Cerebellar cortex (tissue), 1 donor: ENCODE measurements at places on chromosomes 4 and X.

GRCh38 chrX:43882294-43882681 lies at the start of gene MAOB:
TSS of gene MAOB (minus strand) at chrX:43882450. CDS start at chrX:43882299, 151 bp downstream.
- DNase-seq = peak; percentile 12

DNA sequence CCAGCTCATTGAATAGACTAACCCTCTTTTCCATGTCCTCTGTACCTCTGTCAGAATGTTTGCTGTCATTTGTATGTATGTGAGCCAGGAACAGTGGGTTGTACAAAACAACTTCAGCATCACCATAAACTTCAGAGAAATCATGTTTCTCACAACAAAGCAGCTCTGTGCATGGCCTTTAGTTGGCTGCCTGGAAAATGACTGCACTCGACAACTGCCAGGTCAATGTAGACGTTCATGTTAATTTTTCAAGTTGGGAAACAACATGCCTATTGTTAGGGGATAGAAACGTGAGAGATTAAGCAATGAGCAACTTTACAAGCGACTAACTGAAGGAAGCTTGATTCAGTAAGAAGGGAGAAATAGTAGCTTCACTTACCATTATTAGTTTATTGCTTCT lies 17.9 kb upstream of the CXCL11 start:
- DNase-seq = no peak

DNA sequence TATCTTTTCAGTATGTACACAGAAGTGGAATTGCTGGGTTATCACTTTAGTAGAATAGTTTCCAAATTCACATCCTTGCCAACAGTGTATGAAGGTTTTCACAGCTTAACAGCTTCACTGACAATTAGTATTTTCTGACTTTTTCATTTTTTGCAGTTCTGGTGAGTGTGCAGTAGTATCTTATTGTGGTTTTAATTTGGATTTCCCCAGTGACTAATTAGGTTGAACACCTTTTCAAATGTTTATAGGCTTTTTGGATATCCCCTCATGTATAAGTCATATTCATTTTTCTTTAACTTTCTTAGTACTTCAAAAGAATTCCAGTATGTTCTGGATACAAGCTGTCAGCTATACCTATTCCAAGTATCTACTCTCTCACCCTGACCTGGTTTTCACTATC lies 37.1 kb downstream of the BRCC3 start:
- DNase-seq = no peak

DNA sequence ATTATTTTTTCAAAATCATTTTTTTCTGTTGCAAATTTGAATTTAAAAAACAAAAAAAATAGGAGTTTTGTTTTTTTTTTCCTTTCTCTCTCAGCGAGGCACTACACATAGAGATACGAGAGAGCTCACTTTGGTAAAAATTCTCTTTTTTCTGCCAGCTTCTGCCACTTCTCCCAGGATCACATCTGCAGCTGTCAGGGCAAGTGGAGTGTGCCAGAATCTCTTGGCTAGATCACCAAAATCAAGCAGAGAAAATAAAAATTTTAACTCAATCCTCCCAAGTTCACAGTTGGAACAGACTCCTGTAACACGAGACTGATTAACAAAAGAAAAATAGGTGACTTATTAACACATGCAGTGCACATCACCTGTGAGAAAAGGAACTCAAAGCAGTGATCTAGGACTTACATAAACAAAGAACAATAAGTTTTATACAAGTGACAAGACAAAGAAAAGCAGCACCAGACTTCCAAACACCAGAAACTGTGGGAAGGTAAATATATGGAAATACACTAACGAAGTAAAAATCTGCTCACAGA lies 213.2 kb upstream of the ZFP42 start:
- DNase-seq = no peak

DNA sequence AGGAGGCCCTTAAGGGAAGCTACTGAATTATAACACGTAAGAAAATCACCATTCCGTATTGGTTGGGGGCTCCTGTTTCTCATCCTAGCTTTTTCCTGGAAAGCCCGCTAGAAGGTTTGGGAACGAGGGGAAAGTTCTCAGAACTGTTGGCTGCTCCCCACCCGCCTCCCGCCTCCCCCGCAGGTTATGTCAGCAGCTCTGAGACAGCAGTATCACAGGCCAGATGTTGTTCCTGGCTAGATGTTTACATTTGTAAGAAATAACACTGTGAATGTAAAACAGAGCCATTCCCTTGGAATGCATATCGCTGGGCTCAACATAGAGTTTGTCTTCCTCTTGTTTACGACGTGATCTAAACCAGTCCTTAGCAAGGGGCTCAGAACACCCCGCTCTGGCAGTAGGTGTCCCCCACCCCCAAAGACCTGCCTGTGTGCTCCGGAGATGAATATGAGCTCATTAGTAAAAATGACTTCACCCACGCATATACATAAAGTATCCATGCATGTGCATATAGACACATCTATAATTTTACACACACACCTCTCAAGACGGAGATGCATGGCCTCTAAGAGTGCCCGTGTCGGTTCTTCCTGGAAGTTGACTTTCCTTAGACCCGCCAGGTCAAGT lies 6.9 kb upstream of the MSANTD1 start:
- no peak for DNase-seq

- DNase-seq = no peak
These were observed 57.4 kb upstream of the GRID2 start for GRCh38 chr4:92246384-92246783.

DNA sequence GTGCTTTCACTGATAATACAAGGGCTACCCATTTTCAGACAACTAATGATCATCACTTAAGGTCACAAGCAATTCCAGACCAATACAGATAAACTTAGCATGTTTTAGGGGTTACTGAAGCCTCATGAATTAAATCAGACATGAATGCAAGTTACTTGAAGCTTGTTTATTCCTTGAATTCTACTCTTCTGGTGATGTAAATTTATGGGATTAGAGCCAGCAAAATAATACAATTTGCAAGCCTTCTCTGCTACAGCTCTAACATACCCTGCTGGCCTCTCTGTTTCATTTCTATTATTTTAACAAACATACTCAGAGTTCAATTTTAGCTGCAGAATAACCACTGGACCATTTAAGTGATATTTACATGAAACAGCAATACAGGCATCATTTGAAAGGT lies 60.7 kb downstream of the PCDH19 start:
- no peak for DNase-seq

GRCh38 chr4:141757287-141757686 lies 120.9 kb downstream of the IL15 start:
- no peak for DNase-seq

DNA sequence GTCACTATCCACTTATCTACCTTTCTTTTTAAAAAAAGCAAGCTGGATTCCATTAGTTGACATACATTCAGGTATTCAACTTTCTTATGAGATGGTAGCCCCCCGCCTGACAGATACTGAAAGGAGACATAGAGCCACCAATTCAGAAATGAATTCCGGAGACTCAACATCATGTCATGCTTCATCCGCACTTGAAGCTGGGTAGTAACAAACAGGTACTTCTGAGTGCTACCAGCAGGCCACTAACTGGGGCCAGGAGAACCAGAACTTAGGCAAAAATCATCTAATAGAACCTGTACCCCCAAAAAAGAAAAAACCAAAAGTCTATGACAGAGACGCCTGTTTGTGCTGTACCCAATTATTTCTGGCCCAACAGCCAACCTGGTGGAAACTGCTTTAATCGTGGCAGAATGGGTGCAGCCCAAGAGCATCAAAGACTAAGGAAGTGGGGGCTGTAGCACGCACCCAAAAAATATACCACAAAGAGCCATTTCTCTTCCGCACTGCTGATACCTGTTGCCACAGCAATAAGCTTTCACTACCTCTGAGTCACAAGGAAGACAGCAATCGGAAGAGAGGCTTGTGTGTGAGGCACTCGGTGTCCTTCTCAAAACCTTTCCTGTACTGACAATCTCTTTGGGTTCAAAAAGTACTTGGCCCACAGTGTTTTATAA lies 84.8 kb downstream of the AFAP1 start:
- DNase-seq = no peak

GRCh38 chr4:153541456-153542096 lies 75.4 kb downstream of the TMEM131L start:
- no peak for DNase-seq

- DNase-seq = no peak
These were observed 37.3 kb upstream of the CCNI start for GRCh38 chr4:77113069-77113468.

DNA sequence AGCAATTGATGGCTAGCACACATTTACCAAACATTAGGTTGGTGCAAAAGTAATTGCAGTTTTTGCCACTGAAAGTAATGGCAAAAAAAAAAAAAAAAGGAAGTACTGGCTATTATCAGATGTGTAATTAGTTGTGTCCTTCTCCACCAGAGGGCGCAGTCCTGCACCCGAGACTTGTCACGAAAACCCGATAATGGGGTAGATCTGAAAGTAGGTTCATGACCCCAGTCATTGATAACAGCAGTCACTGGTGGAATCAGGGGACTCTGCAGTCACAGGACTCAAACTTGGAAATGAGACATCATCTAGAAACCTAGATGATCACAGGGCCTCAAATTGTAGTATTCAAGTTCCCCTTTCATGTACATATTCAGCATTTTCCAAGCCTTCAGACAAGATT lies 13.1 kb upstream of the ACOT9 start:
- peak; percentile 43 for DNase-seq

- DNase-seq = no peak
These were observed 13.0 kb downstream of the FAM47A start for GRCh38 chrX:34119122-34119521.

DNA sequence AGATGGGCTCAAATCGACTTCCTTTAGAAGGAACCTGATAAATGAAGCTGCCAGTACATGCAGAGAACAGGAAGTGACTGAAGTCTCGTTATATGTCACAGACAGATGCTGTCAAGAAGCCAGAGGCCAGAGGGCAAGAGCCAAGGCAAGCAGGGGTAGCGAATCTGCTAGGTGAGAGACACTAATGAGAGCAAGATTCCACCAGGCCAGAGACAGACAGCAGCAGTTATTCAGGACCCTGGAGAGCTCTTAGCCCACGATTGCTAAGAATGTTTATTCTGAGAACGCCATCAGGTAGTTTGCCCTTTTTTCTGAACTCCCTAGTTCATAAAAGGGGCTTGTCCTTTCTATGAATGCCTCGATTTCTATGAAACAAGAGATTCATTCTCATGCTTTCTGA lies 73.7 kb downstream of the BEND2 start:
- no peak for DNase-seq

DNA sequence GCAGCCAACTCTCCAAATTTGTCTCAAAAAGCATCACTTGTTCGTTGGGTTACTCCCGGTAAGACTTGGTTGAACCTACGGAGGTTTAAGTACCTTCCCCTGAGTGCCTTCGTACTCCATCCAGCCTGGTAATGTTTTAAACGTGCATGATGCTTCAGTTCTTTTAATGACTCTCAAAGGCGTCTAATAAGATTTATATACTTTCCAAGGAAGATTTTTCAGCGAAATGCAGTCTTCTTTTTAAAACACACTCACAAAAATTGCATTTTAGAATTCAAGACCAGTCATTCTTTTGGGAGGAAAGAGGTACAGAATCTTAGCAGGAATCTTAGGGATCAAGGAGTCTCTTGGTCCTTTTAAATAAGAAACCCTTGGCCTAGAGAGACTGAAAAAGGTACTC lies 430 bp upstream of the TRPC3 start:
- no peak for DNase-seq

GRCh38 chr4:149784018-149784417 lies 31.6 kb downstream of the IQCM start:
- DNase-seq = no peak

GRCh38 chr4:108141213-108141950 lies 27.4 kb downstream of the LEF1 start:
- no peak for DNase-seq

- no peak for DNase-seq
These were observed 155.1 kb downstream of the ANXA5 start for GRCh38 chr4:121541696-121542095.

DNA sequence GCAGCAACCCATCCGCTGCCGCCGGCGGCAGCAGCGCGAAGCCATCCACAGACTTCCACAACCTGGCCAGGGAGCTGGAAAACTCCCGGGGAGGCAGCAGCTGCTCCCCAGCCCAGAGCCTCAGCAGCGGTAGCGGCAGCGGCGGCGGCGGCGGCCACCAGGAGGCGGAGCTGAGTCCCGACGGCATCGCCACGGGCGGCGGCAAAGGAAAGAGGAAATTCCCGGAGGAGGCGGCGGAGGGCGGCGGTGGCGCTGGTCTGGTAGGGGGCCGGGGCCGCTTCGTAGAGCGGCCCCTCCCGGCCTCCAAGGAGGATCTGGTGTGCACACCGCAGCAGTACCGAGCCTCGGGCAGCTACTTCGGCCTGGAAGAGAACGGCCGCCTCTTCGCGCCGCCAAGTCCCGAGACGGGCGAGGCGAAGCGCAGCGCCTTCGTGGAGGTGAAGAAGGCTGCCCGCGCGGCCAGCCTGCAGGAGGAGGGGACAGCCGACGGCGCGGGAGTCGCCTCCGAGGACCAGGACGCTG lies 4.9 kb downstream of the PRDM8 start:
- no peak for DNase-seq

- no peak for DNase-seq
These were observed 73.5 kb downstream of the RS1 start for GRCh38 chrX:18598413-18598812.

DNA sequence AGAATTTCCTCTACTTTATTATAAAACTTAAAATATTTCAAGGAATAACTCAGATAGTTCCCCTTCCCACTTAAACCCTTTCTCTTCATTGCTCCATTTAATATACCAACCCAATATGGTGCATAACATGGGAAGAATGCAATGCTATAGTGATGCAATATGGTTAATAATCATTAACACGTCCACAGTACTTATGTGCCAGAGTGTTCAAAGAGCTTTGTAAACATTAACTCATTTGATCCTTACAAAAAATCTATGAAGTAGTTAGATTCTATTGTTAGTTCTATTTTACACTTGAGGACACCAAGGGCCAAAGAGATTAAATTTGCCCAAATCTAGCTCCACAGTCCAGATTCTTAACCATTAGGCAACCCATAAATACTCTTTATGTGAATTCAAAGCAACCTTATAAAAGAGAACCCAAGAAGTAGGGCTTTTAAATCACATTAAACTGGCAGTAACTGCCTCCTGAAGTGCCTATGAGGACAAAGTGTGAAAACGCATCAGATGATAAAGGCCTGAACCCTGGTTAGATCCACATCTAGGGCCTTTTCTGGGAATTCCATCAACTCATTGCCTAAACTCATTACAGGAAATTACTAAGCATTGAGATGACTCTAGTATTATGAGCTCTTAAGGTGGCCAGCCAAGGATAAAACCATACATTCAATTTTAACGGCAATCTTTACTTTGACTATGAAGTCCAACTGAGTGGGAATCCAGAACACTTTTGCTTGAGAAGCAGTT lies 94.3 kb downstream of the AREG start:
- DNase-seq = no peak

DNA sequence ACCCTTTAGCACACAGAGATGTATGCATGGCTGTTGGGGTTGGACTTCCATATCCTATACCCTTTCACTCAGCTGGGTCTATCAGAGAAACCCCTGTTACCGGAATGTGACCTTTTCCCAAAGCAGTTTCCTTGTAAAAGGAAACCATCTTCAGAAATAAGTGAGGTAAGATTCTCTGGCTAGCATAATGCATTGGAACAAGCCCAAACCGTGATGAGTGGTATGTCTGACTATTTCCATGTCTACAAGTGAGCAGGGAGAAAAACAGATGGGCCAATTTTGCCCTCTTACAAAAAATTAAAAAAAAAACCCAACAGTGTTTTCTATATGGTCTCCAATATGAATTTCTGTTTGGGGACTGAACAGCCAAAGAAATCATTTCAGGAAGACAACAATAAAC lies 283.9 kb downstream of the SMARCA1 start:
- no peak for DNase-seq

GRCh38 chrX:74262452-74263209 lies 41.3 kb upstream of the ZCCHC13 start:
- DNase-seq = no peak

- no peak for DNase-seq
These were observed 148.5 kb upstream of the PJA1 start for GRCh38 chrX:69313617-69314290.

GRCh38 chr4:151045907-151046306 lies 30.8 kb upstream of the LRBA start:
- DNase-seq = peak; percentile 44
